IMR-90 (cell line): ENCODE measurements at places on chromosomes 12 and 14.

- DNase-seq = no peak
Measured at GRCh38 chr12:112380663-112381405, 1.4 kb downstream of the HECTD4 start.

- peak; percentile 87 for DNase-seq
Measured at GRCh38 chr12:48197971-48198671, 5.0 kb downstream of the OR10AD1 start.

GRCh38 chr12:74401035-74401434 lies 136.6 kb upstream of the ATXN7L3B start:
- no peak for DNase-seq

DNA sequence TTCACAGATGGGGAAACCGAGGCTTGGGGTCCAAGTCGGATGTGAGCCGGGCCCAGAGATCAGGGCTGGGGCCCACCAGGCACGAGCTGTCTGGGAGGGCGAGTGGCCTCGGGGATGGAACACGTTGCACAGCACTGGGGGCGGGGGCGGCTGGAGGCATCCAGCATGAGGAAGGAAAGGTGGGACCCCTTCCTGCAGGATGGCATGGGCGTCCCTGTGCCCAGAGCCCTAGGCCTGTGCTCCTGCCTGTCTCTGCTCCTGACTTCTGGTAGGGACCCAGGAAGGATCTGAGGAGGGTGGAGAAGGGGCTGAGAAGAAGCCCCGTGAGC lies 183.4 kb downstream of the KIF26A start:
- no peak for DNase-seq

- DNase-seq = peak; percentile 73
Measured at GRCh38 chr14:103108749-103109207, 14.3 kb downstream of the EXOC3L4 start.

DNA sequence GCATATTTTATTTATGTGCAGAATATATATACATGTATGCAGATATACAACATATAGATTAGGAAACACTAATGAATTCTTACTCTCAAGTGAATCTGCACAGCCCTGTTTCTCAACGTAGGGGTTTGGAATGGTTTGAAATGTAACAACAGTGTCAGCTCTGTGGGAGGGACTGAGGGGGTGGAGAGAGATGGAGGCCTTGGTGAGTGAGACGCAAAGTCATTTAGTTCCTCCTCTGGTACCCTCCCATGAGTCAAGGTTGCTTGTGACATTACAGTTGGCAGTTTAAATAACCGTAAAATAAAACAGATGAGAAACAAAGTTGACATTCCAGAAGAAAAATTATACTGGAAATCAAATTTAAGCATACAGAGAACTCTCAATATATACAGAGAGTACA lies 313.0 kb upstream of the PRKD1 start:
- peak; percentile 37 for DNase-seq

DNA sequence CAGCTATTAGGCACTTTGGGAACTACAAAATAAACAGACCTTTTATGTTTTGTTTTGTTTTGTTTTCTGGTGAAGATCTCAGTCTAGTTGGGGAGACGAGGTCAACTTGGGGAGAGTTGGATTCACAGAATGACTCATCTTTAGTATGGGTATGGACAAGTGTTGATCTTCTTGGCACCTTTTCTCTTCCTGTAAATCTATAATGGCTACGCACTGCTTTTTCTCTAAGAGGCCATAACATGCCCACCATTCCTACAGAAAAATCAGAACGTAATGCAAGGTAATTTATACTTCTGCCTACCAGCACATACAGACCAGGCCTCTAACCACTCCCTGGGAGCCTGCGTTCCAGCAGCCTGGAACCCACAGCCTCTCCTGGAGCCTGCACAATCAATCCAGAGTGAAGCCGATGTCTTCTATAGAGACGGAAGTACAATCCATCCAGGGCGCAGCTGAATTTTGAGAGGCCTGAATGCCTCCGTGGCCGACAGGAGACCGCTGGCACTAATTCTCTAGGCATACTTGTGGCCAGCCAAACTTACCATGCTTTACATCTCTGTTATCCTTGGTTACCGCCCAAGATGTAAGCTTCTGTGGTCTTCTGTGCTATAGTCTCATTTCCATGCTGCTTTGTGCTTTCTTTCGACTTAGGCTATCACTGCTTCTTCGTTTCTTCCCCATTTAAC lies 717 bp downstream of the PPHLN1 start:
- peak; percentile 27 for DNase-seq

DNA sequence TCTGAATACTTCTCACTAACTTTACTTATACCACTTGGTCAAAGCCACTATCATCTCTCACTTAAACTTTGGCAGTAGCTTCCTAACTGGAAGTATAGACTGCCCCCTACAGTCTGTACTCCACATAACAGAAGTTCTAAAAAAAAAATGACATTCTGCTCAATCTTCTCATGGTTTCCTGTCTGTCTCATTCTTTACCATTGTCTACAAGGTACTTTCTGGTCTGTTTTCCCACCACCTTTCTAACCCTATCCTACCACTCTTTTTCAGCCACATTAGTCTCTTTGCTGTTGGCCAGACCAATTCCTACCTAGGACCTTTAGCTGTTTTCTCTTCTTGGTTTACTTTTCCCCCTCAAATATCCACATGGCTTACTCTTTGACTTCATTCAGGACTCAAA lies 14.7 kb downstream of the CPSF6 start:
- DNase-seq = peak; percentile 46

DNA sequence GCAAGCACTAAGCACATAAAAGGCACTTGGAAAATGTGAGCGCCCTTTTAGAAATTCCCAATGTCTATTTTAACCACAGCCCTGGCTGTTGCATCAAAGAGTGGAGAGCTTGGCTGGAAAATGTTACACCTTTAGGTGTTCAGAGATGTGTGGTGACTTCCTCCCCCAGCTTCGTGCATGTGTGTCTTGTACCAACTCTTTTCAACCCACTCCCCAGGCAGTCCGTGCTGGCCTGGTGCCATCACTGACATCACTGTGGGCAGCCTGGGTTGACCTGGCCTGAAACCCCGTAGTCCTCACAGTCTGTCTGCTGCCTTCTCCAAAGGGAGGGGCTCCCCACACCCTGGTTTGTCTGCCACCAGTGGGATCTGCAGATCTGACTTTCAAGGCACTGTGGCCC lies 101.8 kb downstream of the SCARB1 start:
- no peak for DNase-seq

GRCh38 chr14:72975770-72976169 lies 49.5 kb downstream of the DCAF4 start:
- no peak for DNase-seq

GRCh38 chr12:11085419-11085818 lies 6.7 kb downstream of the TAS2R43 start:
- DNase-seq = no peak

GRCh38 chr12:49874142-49874897 lies 29.4 kb downstream of the FAIM2 start:
- DNase-seq = peak; percentile 21

GRCh38 chr14:24847568-24848095 lies 202.3 kb downstream of the STXBP6 start:
- DNase-seq = no peak

GRCh38 chr12:54050482-54050810 lies 3.2 kb upstream of the HOXC4 start:
- DNase-seq = no peak

GRCh38 chr14:103995876-103996275 lies 53.5 kb upstream of the RD3L start:
- DNase-seq = no peak

DNA sequence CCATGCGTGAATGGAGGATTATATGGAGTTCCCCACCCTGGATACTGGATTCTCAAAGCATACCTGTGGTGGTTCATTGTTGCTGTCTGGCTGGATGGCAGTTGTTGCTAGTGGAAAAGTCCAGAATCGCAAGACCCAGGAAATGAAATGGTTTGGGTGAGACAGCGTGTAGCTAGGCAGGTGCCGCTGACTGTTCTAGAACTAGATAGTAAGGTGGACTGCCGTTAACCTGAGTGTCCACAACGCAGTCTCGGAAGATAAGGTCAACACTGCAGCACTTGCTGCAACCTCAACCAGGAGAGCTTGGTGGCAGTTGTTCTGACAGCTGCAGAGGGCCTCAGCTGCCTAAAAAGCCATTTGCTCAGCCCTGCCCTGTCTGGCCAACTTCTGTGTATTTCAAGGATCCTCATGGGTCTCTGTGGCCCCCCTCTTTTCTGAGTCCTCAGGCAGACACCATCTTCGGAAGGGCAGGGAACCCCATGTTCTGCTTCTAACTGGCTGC lies 15.5 kb upstream of the IRF2BPL start:
- DNase-seq = no peak

- no peak for DNase-seq
Measured at GRCh38 chr12:49891476-49891875, 12.2 kb downstream of the FAIM2 start.

DNA sequence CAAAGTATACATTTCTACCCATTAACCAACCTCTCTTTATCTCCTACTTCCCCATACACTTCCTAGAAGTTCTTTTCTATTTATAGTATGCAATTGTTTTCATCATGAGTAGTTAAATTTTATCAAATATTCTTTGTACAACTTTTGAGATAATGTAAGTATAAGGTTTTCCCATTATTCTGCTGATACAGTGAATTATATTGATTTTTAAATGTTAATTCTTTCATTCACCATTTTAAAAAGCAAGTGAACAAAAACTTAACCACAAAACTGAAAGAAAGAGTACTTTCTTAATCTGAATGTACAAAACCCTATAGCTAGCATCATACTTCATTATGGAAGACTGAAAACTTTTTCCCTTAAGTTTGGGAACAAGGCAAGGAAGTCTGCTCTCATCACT lies 9.5 kb upstream of the SLCO1B3 start:
- no peak for DNase-seq

GRCh38 chr12:3032770-3033538 lies 44.2 kb upstream of the TSPAN9 start:
- DNase-seq = no peak

DNA sequence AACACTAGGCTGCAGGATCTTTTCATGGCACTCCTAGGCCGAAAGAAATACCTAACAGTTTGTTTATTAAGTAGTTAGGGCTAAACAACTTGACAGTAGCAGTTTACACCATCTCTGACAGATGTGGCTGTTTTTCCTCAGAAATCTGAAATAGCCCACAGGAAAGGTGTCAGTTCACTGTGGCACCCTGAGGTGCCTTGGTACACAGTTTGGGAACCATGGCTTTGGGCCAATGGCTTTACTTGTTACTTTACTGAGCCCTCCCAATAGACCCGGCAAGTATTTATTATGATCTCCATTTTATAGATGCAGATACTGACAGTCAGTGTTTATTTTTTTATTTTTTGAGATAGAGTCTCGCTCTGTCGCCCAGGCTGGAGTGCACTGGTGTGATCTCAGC lies 69.3 kb downstream of the RBM19 start:
- no peak for DNase-seq

DNA sequence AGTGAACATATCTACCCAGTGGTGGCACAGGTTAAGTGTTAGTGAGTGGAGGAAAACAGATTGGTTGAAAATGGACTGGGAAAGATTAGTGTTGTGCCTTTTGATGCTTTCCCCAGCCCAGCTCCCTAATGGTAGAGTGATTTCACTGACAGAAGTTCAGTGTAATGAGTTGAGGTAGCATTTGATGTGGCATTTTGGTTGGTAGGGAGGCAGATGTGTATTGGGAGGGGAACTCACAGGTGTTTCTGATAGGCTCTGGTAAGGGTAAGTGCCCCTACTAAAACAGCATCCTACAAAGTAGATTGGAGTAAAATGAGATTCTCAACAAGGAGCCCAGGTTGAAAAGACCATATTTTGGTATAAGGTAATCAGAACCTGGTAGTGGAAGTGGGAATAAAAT lies 4.2 kb downstream of the TBK1 start:
- no peak for DNase-seq

DNA sequence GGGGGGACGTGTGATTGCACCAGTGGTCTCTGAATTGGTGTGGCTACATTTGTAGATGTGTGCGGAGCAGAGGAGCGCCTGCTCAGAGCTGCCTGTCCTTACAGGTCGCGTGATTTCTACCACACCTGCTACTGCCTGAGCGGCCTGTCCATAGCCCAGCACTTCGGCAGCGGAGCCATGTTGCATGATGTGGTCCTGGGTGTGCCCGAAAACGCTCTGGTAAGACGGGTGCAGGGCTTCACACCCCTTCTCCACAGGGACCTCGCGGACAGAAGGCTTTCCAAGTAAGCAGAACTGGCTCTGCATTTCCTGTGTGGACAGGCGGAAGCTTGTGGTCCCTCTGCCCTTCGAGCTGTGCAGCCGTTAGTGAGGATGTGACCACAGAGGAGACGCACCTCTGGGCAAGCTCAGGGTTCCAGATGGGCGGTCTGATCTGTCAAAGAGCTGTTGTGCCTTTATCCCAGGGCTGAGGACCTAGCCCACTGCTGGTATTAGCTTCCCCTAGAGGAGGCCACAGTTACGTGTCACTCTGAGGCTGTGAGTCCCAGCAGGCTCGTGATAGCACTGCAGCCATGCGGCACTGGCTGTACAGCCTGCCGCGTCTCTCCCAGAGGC lies 47.7 kb downstream of the MAX start:
- no peak for DNase-seq

GRCh38 chr12:34257093-34257492 lies 234.8 kb downstream of the ALG10 start:
- no peak for DNase-seq

- DNase-seq = peak; percentile 74
Measured at GRCh38 chr12:122021822-122022392, at the start of gene BCL7A. BCL7A (plus strand) TSS chr12:122021884; CDS start chr12:122022092, 208 bp downstream.

- no peak for DNase-seq
Measured at GRCh38 chr12:124594851-124595250, 27.4 kb upstream of the NCOR2 start.

GRCh38 chr12:117370588-117370987 lies 9.2 kb upstream of the NOS1 start:
- no peak for DNase-seq

GRCh38 chr12:69630191-69630590 lies 19.5 kb upstream of the LRRC10 start:
- no peak for DNase-seq

GRCh38 chr14:49955024-49955423 lies 62.1 kb downstream of the ARF6 start:
- no peak for DNase-seq

DNA sequence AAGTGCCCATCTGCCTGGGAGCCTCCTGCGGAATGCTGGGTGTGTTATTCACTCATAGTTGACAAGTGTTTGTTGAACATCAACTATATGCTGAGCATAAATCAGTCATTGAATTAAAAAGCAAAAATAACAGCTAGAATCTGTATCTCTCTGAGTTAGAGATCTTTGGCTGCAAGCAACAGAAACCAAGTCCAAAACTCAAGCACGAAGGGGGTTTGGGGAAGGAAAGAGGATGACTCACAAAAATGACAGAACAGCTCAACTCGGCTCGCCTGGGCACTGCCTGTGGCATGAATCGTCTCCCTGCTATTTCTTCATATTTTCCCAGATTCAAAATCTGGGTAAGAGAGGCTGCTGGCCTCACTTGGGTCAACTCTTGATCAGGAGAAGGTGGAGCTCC lies 72.6 kb upstream of the NCOR2 start:
- DNase-seq = peak; percentile 72
